ENCODE measurements at places on chromosomes 2 and 18.

- DNase-seq = no peak
Measured at GRCh38 chr2:120722568-120723421, 12.9 kb upstream of the GLI2 start.

DNA sequence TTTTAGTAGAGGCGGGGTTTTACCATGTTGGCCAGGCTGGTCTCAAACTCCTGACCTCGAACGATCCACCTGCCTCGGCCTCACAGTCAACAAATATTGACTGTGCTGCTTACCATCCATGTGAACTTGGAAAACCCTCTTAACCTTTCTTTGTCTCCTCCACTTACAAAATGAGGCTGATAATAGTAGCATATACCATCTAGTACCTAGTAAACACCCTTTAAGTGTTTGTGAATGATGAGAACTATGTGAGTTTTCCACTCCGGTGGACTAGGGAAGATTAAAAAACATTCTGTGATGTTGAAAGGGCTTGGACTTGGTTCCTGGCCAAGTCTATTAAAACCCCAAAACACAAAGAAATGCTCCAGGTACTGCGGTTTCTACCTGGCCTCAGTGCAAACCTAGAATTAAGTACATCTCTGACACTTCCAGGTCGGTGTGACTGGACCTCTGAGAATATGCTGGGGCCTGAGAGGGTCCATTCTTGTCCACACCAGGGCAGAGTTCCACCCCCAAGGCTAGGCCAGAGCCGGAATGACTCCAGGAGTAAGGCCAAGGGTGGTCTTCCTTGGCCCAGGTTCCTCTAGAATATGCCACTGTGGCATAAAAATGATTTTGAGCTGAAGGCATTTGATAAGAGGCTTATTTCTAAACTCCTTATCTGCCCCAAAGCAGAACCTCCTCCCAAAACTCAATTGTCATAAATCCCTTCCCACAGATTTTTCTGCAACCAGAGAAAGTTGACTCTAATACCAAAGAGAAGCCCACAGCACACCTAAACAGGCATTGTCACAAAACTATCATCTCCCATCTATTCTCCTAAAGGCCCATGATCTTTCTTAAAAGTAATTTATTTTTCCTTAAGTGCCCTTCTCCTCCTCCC lies 217.5 kb downstream of the TGIF1 start:
- DNase-seq = peak; percentile 53

DNA sequence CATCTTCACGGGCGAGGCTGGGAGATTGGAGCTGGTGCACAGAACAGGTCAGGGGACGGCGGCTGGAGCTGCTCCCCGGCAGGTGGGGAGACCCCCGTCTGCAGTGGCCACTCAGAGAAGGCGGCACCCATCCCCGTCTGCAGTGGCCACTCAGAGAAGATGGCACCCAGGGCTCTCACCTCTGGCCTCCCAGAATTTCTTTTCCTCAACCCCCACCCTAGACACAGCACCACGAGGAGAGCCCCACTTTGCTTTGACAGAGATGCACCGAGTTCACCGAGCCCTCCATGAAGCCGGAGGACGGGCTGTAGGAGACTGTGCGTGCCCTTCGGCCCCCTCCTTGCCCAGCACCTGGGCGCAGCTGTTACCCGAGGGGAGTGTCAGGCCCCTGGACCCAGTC lies 201.6 kb upstream of the SALL3 start:
- DNase-seq = no peak

- DNase-seq = no peak
Measured at GRCh38 chr2:148802448-148803220, 72.4 kb upstream of the KIF5C start.

- DNase-seq = no peak
Measured at GRCh38 chr2:127632592-127633489, 13.1 kb upstream of the GPR17 start.
